Activated CD8-positive, alpha-beta memory T cell treated with anti-CD3 and anti-CD28 coated beads for 1 hour (primary cell): ENCODE measurements at places on chromosomes 3 and 15.

DNA sequence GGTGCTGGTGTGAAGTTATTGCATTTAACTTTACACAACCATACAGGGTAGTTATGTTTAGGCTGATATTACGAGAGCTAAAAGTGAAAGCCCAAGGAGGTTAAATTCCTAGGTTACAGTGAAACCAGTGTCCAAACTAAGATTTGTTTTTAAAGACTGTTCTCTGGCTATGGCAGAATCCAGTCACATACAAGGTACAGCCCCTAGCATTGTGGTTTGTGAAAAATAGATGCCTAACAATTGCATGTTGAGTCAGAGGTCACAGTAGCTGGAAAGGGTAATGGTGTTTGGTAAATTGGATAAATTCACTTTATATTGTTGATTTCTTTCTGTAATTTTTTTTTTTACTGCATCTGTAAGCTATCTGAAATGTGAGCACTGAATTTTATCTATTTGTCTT lies 614.6 kb upstream of the TBL1XR1 start:
- no peak for DNase-seq

DNA sequence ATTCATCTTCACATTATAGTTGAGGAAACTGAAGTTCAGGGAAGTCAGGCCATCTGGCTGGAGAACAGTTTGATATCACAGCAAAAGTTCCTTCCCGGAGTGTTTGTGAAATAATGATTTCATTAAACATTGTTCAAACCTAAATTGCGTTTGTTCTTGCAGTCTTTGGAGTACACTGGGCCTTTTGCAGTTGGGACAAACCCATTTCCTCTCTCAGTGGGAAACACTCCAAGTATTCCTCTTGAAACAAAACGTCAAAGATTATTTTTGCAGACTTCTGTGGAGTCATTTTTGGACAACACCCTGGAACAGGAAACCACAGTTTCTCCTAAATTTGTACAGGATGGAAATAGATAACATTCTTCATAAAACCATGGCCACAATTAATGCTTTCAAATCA lies 287.5 kb downstream of the PTPRG start:
- DNase-seq: no peak

DNA sequence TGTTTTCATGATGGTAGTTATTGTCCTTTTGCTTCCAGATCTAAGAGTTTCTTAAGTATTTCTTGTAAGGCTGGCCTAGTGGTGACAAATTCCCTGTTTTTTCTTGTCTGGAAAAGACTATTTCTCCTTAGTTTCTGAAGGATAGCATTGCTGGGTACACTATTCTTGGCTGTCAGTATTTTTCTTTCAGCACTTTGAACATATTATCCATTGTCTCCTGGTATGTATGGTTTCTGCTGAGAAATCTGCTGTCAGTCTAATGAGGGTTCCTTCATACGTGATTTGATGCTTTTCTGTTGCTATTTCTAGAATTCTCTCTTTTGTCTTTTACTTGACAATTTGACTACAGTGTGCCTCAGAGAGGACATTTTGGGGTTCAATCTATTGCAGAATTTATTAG lies 134.3 kb downstream of the CGGBP1 start:
- no peak for DNase-seq

DNA sequence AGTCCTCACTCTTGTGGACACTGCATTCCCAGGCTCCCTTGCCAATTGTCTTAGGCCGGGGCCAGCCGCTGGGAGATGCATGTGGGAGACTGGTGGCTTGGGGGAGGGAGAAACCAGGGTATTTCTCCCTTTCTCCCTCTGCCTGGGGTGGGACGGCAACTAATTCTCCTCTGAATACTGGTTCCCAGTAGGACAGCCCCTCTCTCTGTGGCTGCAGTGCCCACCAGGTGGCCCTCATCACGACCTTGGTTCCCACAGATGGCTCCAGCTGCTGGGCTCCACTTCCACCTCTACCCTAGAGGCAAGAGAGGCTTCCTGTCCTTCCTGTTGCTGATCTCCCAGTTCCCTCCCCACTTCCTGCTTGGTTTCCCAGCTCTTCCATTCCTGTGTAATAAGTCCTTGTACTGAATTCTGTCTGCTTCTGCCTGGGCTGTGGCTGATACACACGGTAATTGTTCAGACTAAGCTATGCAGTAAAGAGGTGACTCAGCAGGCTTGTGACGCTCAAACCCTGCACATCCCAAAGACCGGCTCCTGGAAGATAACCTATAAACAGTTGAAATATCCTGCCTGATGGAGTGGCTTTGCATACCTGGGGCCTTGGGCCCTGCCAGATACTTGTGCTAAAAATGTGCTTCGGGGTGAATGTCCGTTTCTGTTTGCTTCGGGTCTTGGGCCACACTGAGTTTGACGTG lies 20.4 kb upstream of the COPG1 start:
- DNase-seq: no peak

DNA sequence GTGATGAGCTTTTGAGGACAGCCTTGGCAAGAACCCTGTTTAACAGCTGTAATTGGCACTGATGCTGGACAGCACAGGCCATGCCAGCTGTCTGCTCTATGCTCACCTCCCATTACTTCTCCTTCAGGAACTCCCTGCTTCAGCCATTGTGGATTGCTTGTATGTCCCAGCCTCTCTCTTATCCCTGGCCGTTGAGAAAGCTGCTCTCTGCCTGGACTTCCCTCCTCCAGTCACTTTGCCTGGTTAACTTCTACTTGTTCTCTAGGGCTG lies 444.5 kb downstream of the EPHB1 start:
- DNase-seq: no peak

- DNase-seq: no peak
These were observed 35.0 kb downstream of the RIOX2 start for GRCh38 chr3:97937205-97937604.

DNA sequence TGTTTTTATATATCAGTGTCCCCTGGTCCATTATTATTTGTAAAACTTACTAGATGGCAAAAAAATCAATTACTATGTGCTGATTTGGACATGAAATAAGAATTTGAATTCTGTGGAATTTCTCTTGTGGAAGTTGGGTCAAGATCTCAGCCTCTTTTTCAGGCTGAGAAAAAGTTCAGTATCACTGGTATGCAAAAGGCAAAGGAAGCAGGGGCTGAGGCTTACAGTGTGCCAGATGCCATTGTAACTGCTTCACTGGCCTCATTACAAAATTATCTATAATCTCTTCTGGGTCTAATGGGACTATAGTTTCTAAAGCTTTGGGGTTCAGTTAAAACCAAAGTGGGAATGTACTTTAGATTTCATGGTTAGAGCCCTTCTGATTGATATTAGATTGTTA lies 125.9 kb upstream of the SLC7A14 start:
- DNase-seq: no peak

GRCh38 chr3:167844528-167844927 lies 109.0 kb downstream of the SERPINI1 start:
- no peak for DNase-seq

- no peak for DNase-seq
These were observed 16.8 kb upstream of the MCCC1 start for GRCh38 chr3:183116025-183116614.

GRCh38 chr3:13850161-13850945 lies 29.5 kb downstream of the WNT7A start:
- DNase-seq: no peak

- no peak for DNase-seq
These were observed 374.0 kb upstream of the CBLB start for GRCh38 chr3:106242781-106243180.

- no peak for DNase-seq
These were observed 110.6 kb upstream of the MEF2A start for GRCh38 chr15:99454941-99455788.

DNA sequence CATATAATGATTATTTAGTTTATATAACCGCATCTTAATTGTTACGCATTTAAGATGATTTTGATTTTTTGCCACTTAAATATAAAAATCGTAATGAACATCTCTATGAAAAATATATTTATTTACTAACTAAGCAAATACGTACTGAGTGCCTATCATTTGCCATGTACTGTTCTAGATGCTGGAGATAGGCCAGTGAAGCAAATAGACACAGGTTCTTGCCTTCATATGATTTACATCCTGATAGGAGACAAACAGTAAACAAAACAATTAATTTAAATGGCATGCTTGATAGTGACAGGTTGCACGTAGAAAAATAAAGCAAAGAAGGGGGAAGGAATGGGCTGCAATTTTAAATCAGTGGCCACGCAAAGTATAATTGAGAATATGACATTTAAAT lies 217.2 kb downstream of the KCNH8 start:
- DNase-seq: no peak

DNA sequence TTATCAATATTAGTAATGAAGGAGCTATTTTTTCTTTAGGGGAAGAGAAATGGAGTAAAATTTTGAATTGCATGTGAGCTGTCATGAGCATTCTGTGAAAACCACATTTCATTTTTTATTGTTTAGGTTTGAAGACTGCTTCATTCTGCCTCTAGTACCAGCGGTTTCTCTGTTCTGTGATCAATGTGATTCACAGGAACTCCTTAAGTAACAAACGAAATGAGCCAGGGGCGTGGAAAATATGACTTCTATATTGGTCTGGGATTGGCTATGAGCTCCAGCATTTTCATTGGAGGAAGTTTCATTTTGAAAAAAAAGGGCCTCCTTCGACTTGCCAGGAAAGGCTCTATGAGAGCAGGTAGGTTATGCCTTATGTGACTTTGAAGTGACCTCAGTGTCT lies 13.0 kb downstream of the NIPA2 start:
- DNase-seq: no peak

DNA sequence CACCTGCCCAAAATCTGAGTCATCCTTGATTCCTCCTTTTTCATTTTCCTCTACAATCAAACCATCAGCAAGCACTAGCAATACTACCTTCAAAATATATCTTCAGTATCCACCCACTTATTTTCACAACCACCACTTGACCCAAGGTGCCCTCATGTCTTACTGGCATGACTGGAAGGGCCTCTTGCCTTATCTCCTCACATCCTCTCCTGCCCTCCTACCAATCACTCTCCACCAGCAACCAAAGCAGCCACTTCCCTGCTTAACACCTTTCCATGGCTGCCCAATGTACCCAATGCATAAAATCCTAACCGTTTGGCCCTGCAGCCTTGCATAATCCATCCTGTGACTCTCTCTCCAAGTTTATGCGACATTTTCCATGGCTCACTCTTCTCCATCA lies 76.0 kb downstream of the MTHFS start:
- DNase-seq: no peak

GRCh38 chr3:43212914-43213611 lies 73.3 kb upstream of the SNRK start:
- no peak for DNase-seq

DNA sequence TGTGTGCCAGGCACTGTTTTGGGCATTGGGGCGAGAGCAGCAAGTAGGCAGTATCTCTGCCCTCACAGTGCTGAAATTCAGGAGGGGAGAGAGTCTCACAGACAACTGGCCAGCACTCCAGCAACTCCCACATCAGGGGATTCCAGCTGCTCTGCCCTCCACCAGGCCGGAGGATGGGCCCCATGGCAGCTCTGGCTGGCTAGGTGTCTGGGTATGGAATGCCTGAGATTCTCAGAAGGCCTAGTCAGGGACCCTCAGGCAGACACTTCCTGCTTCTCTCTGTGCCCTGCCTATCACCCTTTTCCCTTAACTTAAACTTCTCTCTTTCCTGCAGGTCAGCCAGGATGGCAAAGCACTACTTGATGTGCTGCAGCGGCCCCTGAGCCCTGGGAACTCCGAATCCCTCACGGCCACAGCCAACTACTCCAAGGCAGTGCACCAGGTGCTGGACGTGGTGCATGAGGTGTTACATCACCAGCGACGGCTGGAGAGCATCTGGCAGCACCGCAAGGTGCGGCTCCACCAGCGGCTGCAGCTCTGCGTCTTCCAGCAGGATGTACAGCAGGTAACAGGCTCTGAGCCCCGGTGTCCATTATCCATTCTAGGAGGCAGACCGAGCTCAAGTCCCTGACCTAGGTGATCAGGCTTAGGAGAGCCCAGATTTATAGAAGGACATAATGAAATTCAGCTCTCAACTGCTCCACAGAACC lies 342.2 kb upstream of the ROPN1 start:
- no peak for DNase-seq

DNA sequence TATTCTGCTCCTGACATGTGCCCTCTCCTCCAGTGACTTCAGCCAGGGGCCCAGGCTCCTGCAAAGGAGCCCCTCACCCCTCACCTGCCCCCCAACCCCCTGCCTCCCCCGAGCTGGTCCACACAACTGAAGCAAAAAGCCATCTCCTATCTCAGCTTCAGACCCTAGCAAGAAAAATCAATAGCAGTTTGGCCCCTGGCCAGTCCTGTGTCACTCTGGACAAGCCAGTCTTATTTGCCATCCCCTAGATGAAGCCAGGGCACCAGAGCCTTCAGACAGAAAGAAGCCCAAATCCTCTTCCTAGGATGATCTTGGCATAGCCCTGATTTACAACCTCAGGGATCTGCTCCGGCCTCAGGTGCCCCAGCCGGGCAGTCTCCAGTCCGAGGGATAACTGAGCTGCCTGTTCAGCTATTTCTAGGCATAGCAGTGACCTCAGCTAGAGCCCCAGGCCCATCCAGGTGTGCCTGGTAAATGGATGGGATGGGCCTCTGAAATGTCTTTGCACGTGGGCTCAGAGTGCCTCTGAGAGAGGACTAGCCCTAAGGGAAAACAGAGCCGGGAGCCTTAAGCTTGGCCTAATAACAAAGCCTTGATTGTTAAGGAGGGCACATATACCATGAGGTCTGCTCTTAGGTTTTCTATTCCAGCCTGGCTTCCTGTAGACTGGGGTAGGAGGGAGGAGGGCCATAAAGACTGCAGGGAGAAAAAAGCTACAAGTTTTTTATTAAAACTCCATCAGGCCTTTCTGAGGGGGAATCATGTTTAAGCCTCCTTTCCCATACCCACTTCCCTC lies 242.0 kb downstream of the SHQ1 start:
- no peak for DNase-seq

DNA sequence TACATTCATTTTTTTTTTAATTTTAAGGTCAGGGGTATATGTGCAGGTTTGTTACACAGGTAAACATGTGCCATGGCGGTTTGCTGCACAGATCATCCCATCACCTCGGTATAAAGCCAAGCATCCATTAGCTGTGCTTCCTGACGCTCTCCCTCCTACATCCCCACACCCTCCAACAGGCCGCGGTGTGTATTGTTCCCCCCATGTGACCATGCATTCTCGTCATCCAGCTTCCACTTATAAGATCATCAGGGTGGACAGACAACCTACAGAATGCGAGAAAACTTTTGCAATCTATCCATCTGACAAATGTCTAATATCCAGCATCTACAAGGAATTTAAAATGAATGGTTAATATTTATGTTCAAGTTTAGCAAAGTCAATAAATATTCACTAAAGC lies 19.4 kb downstream of the ILDR1 start:
- no peak for DNase-seq

GRCh38 chr3:32882603-32883025 lies 64.8 kb downstream of the TRIM71 start:
- no peak for DNase-seq

- DNase-seq: no peak
These were observed 109.3 kb upstream of the FOXB1 start for GRCh38 chr15:59894835-59895234.

GRCh38 chr15:61888074-61888780 lies 172.0 kb downstream of the VPS13C start:
- DNase-seq: no peak

DNA sequence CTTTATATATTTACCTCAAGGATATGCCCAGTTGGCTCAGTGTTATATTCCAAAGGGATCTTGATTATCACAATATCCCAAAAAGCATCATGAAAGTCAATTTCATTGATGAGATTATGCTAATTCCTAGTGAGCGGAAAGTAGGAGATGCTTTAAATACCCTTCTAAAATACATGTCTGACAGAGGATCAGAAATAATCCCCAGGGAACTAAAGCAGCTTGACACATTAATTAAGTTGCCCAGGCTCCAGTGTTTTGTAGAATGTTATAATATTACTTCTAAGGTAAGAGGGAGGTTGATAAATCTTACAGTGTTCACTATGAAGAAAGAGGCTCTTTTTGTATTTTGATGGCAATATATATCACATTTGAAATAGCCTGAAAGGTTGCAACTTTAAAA lies 767.5 kb upstream of the ROBO1 start:
- DNase-seq: no peak
